Left lung (tissue), 14 donors: ENCODE measurements at places on chromosomes 7 and 10. TPM values are rescaled to one million over a fixed set of nuclear protein-coding genes. Genes with fewer than 3 reads are reported as not detected.

HOXA9 gene
- total RNA-seq, result 0.73 TPM

DNA sequence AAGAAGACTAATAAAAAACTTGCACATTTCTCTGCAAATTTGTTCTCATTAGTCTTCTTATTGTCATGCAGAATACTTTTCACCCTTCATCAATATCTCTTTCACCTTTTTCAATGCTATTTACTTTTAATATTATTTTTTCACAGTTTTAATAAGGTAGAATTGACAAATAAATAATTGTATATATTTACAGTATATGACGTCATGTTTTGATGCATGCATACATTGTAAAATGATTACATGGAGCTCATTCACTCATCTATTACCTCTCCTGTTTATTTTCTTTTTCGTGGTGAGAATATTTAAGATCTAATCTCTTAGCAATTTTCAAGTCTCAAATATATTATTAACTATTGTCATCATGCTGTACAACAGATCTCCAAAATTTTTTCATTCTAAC lies 658.2 kb upstream of the MKI67 start:
- H3K36me3 ChIP-seq, result no peaks in the 10 kb centered on the region
- H3K4me3 ChIP-seq, result no peak overlapping the region
- no peak for DNase-seq
- no peak overlapping the region for H3K27ac ChIP-seq

GRCh38 chr10:132507956-132508490 lies 29.6 kb upstream of the INPP5A start:
- H3K27ac ChIP-seq, result no peak overlapping the region
- H3K27me3 ChIP-seq, result no peaks in the 10 kb centered on the region
- no peak overlapping the region for H3K4me3 ChIP-seq
- peak; percentile 39 for DNase-seq
- no peaks in the 10 kb centered on the region for H3K36me3 ChIP-seq

DNA sequence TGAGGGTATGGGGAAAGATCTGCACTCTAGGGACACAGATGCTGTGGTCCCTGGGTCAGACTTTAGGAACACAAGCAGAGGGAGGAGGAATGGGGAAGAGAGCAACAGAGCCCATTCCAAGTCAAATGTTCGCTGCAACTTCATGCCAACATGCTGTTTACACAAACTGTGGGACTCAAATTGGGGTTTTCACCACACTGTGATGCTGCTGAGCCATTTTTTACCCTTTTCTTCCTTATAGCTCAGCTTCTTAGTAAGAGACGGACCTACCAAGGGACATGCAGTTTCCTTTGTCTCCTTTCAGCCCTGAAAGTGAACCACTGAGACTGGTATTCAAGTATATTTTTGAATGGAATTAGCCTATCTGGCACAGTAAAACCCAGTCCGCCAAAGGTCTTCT lies 64.3 kb upstream of the AGK start:
- no peaks in the 10 kb centered on the region for H3K27me3 ChIP-seq
- H3K27ac ChIP-seq, result no peak overlapping the region
- no peaks in the 10 kb centered on the region for H3K4me1 ChIP-seq
- H3K4me3 ChIP-seq, result no peak overlapping the region

DNA sequence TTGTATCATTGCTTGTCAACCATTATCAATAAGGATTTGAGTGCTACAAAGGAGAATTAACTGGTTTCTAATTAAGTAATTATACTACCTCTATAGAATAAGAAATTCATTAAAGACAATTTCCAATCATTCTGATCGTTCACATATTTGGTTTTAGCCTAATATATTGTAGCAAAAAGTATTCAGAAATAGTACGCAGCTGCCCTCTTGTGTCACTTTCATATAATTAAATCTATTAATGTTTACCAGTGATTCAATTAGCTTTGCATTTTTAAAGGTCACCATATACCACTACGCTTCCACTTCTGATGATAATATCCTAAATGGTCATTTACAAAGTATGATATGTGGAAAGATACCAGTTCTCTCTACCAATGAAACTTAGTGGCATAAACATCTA lies 128.3 kb downstream of the NEBL start:
- no peaks in the 10 kb centered on the region for H3K36me3 ChIP-seq
- H3K4me1 ChIP-seq, result no peaks in the 10 kb centered on the region
- H3K27ac ChIP-seq, result no peak overlapping the region
- H3K4me3 ChIP-seq, result no peak overlapping the region
- no peak for DNase-seq

HSPB1 gene
- 482 TPM for total RNA-seq

- no peak overlapping the region for H3K4me3 ChIP-seq
- DNase-seq, result peak; percentile 40
- no peaks in the 10 kb centered on the region for H3K36me3 ChIP-seq
- peaks cover 18% of the 10 kb centered on the region for H3K4me1 ChIP-seq
- H3K27ac ChIP-seq, result peak overlapping the region; percentile 61
- H3K27me3 ChIP-seq, result no peaks in the 10 kb centered on the region
These were observed 18.8 kb downstream of the CDC123 start for GRCh38 chr10:12214763-12215218.

DNA sequence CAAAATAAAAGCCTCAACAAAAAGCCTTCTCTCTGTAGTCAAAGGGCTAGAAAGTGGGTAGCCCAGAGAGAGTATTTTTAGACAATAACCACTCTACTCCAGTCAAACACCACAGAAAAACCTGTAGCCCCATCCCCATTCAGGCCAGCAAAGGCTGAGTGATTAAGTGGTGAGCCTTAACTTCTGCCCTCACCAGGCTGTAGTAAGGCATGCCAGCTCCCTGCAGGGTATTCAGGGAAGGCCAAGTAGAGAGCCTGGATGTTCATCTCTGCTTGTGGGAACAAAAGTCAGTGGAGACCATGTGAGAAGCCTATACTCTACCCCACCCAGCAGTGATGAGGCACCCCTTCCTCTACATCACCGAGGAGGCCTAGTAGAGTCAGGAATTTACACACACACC lies 51.2 kb downstream of the HIF1AN start:
- no peak overlapping the region for H3K4me3 ChIP-seq
- DNase-seq, result no peak
- H3K27ac ChIP-seq, result no peak overlapping the region
- peaks cover 65% of the 10 kb centered on the region for H3K27me3 ChIP-seq
- H3K4me1 ChIP-seq, result no peaks in the 10 kb centered on the region

GRCh38 chr7:105198223-105198622 lies 184.2 kb downstream of the KMT2E start:
- peaks cover 25% of the 10 kb centered on the region for H3K36me3 ChIP-seq
- no peaks in the 10 kb centered on the region for H3K4me1 ChIP-seq

GRCh38 chr10:53846809-53847208 lies 954.2 kb downstream of the PCDH15 start:
- no peaks in the 10 kb centered on the region for H3K36me3 ChIP-seq
- no peak for DNase-seq
- H3K4me3 ChIP-seq, result no peak overlapping the region
- H3K27me3 ChIP-seq, result no peaks in the 10 kb centered on the region
- no peak overlapping the region for H3K27ac ChIP-seq
- no peaks in the 10 kb centered on the region for H3K4me1 ChIP-seq

DNA sequence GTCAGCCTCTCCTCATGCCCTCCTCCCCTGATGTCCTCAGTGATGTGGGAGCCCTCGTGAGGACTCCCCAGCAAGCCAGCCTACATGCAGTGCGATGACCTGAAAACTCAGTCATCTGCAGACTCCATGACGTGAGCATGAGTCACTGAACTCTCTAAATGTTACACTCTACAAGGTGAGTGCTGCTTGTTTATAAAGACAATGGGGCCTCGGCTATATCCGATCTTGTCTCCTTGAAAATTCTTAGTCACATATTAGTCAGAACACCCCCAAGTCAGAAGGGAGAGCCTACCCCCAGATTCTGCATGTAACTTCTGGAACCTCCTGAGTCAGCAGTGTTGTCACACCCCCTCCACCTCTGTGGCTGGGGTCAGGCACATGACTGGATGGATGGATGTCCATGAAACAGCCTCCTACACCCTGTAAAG lies 673.8 kb downstream of the INHBA start:
- no peaks in the 10 kb centered on the region for H3K4me1 ChIP-seq
- no peaks in the 10 kb centered on the region for H3K36me3 ChIP-seq
- DNase-seq, result no peak
- no peaks in the 10 kb centered on the region for H3K27me3 ChIP-seq
- no peak overlapping the region for H3K27ac ChIP-seq

- H3K27me3 ChIP-seq, result peaks cover 26% of the 10 kb centered on the region
- peak; percentile 85 for DNase-seq
- no peaks in the 10 kb centered on the region for H3K36me3 ChIP-seq
- H3K4me1 ChIP-seq, result peaks cover 27% of the 10 kb centered on the region
These were observed at the start of gene TLL2 for GRCh38 chr10:96513698-96514561. TLL2 (minus strand) TSS chr10:96513926; CDS start chr10:96513685, 241 bp downstream.

ZNF853 gene
- 3.4 TPM for total RNA-seq

DNA sequence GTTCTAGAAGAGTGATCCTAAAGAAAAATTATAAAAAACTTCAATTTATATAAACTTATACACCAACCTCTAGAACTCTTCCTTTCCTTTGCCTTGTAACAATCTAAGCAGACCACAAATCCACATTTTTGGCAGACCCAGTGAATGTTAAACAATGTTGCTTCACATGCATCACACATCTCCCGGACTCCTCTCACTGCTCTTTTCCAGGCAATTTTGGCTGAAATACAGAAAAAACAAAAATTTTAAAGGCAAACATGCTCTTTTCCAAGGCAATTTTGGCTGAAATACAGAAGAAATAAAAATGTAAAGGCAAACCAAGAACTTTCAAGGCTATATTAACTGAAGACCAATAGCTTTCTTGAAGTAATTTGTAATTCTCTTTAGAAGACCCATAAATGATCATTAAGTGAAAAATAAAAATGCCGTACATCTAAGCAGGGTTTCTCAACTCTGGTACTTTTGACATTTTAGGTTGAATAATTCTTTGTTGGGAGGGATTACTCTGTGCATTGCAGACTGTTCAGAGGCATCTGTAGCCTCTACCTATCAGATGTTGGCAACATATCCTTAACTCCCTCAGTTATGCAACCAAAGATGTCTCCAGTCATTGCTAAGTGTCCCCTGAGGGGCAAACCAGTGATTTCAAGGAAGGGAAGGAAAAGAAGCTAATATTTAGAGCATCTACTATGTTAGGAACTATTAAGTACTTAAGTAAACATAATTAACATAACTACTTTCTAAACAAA lies 64.4 kb downstream of the NRBF2 start:
- DNase-seq, result no peak
- no peak overlapping the region for H3K27ac ChIP-seq
- no peaks in the 10 kb centered on the region for H3K4me1 ChIP-seq
- H3K36me3 ChIP-seq, result peaks cover 86% of the 10 kb centered on the region
- no peak overlapping the region for H3K4me3 ChIP-seq
- no peaks in the 10 kb centered on the region for H3K27me3 ChIP-seq

NANOS1 gene
- total RNA-seq, result 1.6 TPM

GRCh38 chr10:33783078-33783477 lies 448.6 kb upstream of the NRP1 start:
- no peak for DNase-seq
- H3K4me1 ChIP-seq, result no peaks in the 10 kb centered on the region
- H3K36me3 ChIP-seq, result no peaks in the 10 kb centered on the region
- H3K4me3 ChIP-seq, result no peak overlapping the region
- H3K27ac ChIP-seq, result no peak overlapping the region

DNA sequence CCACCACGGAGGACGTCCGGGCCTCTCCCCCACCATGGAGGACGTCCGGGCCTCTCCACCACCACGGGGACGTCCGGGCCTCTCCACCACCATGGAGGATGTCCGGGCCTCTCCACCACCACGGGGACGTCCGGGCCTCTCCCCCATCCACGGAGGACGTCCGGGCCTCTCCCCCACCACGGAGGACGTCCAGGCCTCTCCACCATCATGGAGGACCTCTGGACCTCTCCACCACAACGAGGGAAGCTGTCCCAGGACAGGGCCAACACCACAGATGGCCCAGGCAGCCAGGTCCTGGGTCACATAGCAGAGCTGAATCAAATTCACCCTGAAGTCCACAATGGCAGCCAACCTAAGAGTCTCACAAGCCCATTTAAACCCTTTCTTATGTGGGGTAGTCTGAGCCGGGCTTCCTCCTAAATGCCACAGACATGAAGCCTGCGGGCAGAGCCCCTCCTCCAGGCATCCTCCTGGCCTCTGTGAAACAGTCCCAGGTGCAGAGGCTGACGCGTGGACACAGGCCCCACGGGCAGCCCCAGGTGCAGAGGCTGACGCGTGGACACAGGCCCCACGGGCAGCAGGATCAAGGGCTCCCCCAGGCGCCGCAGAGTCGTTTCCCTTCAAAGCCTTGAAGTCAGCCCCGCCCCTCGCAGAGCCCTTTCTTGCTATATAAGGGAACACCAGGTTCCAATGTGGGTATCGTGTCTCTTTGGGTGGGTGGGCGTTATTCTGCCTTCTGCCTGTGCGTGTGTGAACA lies 47.0 kb downstream of the FOXL3 start:
- DNase-seq, result no peak
- peaks cover 15% of the 10 kb centered on the region for H3K4me1 ChIP-seq
- H3K27me3 ChIP-seq, result no peaks in the 10 kb centered on the region
- no peak overlapping the region for H3K27ac ChIP-seq
- no peak overlapping the region for H3K4me3 ChIP-seq

DNA sequence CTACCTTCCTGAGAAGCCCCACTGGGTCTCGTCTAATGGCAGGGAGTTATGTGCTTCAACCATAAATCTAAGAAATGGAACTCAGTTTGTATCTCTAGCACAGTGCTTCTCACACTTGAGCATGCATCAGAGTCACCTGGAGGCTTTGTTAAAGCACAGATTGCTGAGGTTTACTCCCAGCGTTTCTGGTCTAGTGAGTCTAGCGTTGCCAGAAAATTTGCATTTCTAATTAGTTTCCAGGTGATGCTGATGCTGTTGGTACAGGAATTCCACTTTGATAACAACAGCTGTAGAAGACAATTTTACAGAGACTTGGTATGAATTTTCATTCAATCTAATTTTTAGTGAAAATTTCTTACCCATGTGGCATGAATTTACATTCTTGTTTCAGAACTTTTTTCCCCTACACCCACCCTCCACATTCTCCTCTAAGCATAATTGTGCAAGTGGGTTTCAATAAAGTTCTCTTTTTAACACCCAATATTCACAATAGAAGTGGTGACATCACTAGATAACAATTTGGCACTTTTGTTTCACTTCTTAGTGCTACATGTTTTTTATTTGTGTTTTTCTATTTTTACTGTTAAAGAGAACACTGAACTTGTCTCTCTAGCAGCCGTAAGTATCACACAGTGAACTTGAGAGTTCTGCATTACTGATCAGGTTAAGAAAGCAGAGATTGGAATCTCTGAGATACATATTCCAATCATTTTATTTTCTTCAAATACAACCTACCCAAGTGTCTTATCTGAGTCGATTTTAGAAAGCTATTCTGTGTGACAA lies 48.4 kb upstream of the BET1 start:
- H3K4me1 ChIP-seq, result no peaks in the 10 kb centered on the region
- no peaks in the 10 kb centered on the region for H3K27me3 ChIP-seq
- DNase-seq, result no peak
- H3K4me3 ChIP-seq, result no peak overlapping the region
- H3K27ac ChIP-seq, result no peak overlapping the region
- no peaks in the 10 kb centered on the region for H3K36me3 ChIP-seq
